Activated CD4-positive, alpha-beta T cell treated with anti-CD3 and anti-CD28 coated beads, Interleukin-2, amount 10 ng/mL, durations not matched to agents 24 days and 14 days (primary cell): ENCODE measurements at places on chromosomes 5 and 9. TPM values are rescaled to one million over a fixed set of nuclear protein-coding genes. Genes with fewer than 3 reads are reported as not detected.
A peak's percentile ranks its signal among the peaks of the same experiment; 100 is the strongest.

- H3K36me3 ChIP-seq = no peaks in the 10 kb centered on the region
- DNase-seq = no peak
- H3K4me3 ChIP-seq = no peak overlapping the region
- no peak overlapping the region for H3K27ac ChIP-seq
Observed at GRCh38 chr9:98603821-98604383, 104.8 kb downstream of the GABBR2 start.

DNA sequence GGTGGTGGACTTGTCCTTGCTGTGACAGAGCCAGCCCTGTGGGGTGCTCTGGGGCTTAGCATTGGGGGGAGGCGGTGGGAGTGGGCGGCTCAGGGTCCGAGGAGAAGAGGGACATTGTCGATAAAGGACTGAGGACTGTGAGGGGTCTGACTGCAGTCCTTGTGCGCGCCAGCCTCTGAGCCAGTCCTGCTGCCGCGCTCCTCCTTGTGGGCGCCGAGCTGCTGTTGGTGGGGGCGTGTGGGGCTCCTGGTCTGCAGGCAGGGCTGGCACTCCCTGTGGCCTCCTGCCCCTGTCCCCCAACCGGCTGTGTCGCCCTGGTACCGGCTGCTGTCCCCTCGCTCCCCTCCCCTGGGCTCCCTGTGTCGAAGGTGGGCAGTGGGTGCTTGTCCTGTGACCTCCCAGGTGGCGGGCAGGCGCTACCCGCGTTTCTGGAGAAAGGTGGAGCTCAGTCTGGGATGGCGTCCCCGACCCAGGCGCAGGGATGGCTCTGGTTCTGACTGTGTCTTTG is 6.9 kb downstream of the RNU6ATAC start:
- H3K27me3 ChIP-seq = no peaks in the 10 kb centered on the region
- no peak for DNase-seq
- peaks cover 6% of the 10 kb centered on the region for H3K4me1 ChIP-seq
- no peak overlapping the region for H3K4me3 ChIP-seq

DNA sequence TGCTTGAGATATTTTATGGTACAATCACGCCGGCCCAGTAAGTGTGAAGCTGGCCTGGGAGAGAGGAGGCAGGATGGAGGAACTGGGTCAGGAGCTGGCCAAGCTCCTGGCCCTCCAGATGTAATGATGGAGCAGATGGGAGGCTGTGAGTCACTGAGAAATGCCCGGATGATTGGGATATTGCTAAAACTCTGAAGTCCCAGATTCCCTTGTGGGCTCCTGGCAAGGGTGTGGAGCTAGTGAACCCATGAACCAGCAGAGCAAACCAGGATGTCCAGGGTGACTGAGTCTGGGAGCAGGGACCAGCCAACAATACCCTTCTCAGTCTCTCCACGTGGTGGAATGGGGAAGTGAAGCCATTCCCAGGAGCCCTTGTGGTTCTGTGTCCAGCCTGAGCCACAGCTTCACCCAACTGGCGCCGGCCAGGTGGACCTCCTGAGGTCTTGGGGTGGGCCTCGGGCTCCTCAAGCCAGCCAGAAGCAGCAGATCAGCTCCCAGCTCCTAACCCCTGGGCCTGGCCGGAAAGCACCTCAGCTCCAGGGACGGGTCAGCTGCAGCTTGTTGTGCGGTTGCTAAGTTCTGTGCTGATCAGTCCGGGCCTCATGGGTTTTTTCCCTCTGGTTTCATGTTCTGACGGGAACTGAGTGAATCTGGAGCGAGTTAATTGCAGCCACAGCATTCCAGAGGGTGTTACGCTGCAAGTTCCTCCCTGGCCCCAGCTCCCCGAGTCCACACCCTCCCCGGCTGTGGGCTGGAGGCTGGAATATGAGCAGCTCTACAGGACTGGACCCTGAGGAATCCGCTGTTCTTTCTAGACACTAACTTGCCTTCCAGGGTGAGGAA is 37.6 kb downstream of the DUSP1 start:
- H3K4me3 ChIP-seq = no peak overlapping the region
- no peak overlapping the region for H3K27ac ChIP-seq
- no peaks in the 10 kb centered on the region for H3K4me1 ChIP-seq
- H3K27me3 ChIP-seq = no peaks in the 10 kb centered on the region

- no peak overlapping the region for H3K4me3 ChIP-seq
- H3K27me3 ChIP-seq = peaks cover 22% of the 10 kb centered on the region
- no peak overlapping the region for H3K27ac ChIP-seq
- DNase-seq = peak; percentile 21
- no peaks in the 10 kb centered on the region for H3K36me3 ChIP-seq
Observed at GRCh38 chr9:98521141-98521540, 187.6 kb downstream of the GABBR2 start.

DNA sequence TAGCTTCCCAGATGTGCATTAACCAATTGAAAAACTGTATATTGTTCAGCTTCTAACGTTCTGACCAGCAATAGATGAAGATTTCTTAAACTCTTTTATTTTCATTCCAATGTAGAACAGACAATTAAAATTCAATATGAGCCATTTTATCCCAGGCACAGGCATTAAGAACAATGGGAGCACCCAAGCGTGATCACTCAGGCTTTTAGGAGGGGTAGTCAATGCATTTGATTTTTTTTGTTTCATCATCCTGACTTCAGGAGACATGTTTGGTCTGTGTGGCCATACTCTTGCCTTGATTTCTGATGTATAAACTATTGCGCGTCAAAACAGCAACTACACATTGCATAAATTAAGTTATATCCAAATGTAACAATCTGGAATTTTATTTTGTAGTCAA is 653.0 kb upstream of the RORB start:
- DNase-seq = no peak
- H3K36me3 ChIP-seq = no peaks in the 10 kb centered on the region
- no peak overlapping the region for H3K4me3 ChIP-seq
- no peaks in the 10 kb centered on the region for H3K4me1 ChIP-seq
- no peak overlapping the region for H3K27ac ChIP-seq

DNA sequence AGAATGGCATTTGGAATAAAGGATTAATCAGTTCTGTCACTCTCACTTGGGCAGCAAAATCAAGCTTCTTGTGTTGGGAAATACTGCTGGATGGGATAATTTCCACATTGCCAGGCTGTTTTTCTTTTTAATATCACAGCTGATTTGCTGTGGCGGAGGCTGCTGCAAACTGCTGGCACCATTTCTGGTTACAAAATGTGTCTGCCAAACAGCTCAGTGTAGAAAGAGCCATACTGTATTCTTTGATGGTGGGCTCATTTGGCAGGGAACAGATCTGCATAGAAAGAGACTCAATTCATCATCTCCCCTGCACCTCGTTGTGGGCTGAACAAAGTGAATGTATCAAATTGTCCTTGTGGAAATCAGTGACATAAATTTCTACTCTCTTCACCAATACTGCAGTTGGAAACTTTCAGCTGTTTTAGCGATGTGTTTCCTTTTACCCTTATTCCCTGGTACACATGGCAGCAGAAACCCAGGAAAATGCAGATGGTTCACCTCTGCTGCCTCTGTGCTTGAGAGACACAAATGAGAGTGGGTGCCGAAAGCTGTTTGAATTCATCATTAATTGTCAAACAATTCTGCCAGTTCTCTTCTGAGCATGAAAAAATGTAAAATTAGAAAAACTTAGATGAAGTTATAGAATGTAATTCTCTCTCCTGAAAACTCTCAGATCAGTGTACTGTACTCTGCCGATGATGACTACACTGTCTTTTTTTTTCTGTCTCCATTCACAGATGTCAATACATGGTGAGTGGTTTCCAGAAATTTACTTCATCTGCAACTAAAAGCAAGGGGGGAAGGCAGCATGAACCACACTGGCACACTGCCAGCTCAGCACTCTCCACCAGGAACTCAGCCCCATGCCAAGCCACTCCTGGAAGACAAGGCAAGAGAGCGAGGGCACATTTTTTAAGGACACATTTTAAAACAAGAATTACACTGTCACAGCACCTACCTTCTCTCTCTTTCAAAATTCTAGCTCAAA is 75.0 kb downstream of the HMHB1 start:
- peaks cover 2% of the 10 kb centered on the region for H3K27me3 ChIP-seq
- H3K36me3 ChIP-seq = no peaks in the 10 kb centered on the region
- no peak for DNase-seq
- no peak overlapping the region for H3K27ac ChIP-seq
- H3K4me1 ChIP-seq = peaks cover 4% of the 10 kb centered on the region

DNA sequence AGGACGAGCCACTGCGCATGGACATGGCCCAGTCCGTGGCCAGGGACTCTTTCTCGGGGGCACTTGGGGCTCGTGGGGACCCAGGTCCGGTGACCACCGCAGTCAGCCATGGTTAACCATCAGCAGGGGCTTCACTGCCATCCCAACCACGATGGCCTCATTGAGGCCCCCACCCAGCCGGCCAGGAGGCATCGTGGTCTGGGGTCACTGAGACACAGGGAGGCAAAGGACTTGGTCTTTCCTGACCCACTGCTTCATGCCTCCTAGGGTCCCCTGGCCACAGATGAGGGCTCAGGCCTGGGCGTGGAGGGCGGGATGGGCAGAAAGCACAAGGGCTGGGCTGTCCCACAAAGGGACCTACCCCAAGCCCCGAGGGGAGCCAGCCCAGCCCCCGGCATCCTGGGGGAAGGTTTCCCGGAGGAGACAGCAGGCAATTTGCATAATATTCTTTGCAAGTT is 6.6 kb downstream of the NACC2 start:
- no peak for DNase-seq
- no peak overlapping the region for H3K27ac ChIP-seq
- no peak overlapping the region for H3K4me3 ChIP-seq
- H3K27me3 ChIP-seq = no peaks in the 10 kb centered on the region
- peaks cover 2% of the 10 kb centered on the region for H3K4me1 ChIP-seq
- H3K36me3 ChIP-seq = no peaks in the 10 kb centered on the region

DNA sequence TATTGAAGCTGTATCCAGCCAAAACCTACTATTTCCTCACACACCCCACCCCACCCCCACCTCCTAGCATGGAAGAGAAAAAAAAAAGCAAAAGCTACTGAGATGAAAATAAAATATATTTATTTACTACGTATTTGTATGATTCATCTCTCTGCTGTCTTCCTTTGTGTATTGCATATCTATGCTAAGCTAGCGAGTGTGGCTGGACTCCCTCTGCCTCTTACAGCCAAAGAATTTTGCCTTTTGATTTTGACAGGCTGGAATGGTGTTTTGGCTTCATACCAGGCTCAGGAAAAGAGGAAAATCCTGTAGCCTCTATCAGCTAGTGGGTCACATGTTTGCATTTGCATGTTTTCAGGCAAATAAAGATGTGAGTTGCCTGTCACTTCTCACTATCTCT is 2.2 kb downstream of the ABLIM3 start:
- H3K27me3 ChIP-seq = peaks cover 28% of the 10 kb centered on the region
- no peak overlapping the region for H3K4me3 ChIP-seq
- no peak overlapping the region for H3K27ac ChIP-seq
- no peaks in the 10 kb centered on the region for H3K36me3 ChIP-seq

- no peak overlapping the region for H3K27ac ChIP-seq
- H3K27me3 ChIP-seq = no peaks in the 10 kb centered on the region
- no peak overlapping the region for H3K4me3 ChIP-seq
Observed at GRCh38 chr5:149940077-149940574, 4.5 kb downstream of the PDE6A start.

GRCh38 chr9:89109666-89110065 is 69.0 kb downstream of the SHC3 start:
- peaks cover 22% of the 10 kb centered on the region for H3K27me3 ChIP-seq
- no peak overlapping the region for H3K27ac ChIP-seq
- DNase-seq = no peak

GRCh38 chr5:63928451-63928850 is 33.8 kb downstream of the HTR1A start:
- no peak overlapping the region for H3K27ac ChIP-seq
- H3K36me3 ChIP-seq = no peaks in the 10 kb centered on the region
- DNase-seq = no peak
- no peaks in the 10 kb centered on the region for H3K27me3 ChIP-seq
- no peak overlapping the region for H3K4me3 ChIP-seq

The SH3PXD2B gene
- 0.16 and 0.19 TPM in 2 replicates for total RNA-seq

The ASTN2 gene
- 2.8 and 3.1 TPM in 2 replicates for total RNA-seq

The OLFM1 gene
- total RNA-seq = 0.19 and 0.35 TPM in 2 replicates

The ST8SIA4 gene
- total RNA-seq = 61.3 and 62.3 TPM in 2 replicates

The TEX48 gene
- total RNA-seq = 0.52 and 0.56 TPM in 2 replicates
